ENCODE measurements at places on chromosomes 3 and 15. TPM values are rescaled to one million over a fixed set of nuclear protein-coding genes. Genes with fewer than 3 reads are reported as not detected.

GRCh38 chr3:53551324-53551723 lies 56.9 kb downstream of the CACNA1D start:
- no peak overlapping the region for H3K4me3 ChIP-seq
- no peaks in the 10 kb centered on the region for H3K36me3 ChIP-seq
- H3K27me3 ChIP-seq = no peaks in the 10 kb centered on the region
- DNase-seq = no peak
- H3K4me1 ChIP-seq = no peaks in the 10 kb centered on the region

The COL6A5 gene
- not detected for total RNA-seq

GRCh38 chr3:3560591-3561311 lies 238.5 kb upstream of the LRRN1 start:
- no peak for DNase-seq
- no peaks in the 10 kb centered on the region for H3K27me3 ChIP-seq
- no peak overlapping the region for H3K4me3 ChIP-seq
- H3K36me3 ChIP-seq = no peaks in the 10 kb centered on the region
- H3K4me1 ChIP-seq = no peaks in the 10 kb centered on the region

DNA sequence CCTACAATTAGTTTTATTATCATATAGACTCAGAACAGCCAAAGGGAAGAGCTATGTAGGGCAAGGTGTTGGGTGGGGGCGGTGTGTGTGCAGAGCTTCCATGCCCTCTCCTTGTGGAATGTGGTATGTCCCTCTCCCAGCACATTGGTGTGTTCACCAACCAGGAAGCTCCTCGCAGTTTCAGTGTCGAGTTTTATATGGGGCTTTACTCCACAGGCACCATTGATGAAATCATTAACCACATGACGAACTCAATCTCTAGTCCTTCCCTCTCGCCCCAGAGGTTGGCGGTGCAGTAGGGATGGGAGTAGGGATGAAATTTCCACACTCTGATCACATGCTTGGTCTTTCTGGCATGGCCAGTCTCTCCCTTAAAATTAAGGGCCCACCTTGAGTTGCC lies 13.6 kb upstream of the SRP14 start:
- H3K4me1 ChIP-seq = peaks cover 20% of the 10 kb centered on the region
- H3K27ac ChIP-seq = no peak overlapping the region
- no peak overlapping the region for H3K4me3 ChIP-seq
- peaks cover 14% of the 10 kb centered on the region for H3K36me3 ChIP-seq

DNA sequence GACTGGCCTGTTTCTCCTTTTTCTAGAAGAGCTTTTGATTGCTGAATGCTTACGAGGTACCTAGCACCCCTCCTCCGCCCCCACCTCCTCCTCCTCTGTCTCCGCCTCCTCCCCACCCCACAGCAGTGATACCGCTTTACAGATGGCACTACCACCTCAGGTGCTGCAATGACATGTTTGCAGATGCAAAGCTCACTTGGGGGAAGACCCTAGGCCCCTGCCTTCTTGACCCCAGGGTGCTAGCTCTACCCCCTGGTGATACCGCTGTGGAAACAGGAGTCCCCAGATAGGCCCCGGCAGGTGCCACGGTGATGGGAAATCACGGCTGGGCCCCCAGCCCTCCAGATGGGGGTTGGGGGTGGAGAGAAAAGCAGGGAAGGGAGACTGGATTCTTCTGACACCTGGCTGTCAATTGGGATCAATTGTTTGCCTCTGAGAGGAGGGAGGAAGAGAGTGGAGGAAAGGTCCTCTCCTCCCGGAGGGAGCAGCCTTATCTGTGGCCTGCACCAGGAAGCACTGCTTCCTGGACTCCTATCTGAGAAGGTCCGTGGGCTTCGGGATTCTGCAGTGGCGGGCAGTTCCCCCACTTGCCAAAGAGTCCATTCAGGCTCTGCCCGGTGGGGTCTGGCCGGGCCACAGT lies 37.6 kb downstream of the DNASE1L3 start:
- no peak for DNase-seq
- no peak overlapping the region for H3K4me3 ChIP-seq
- H3K27me3 ChIP-seq = no peaks in the 10 kb centered on the region

GRCh38 chr3:103218146-103218545 lies 783.3 kb downstream of the ZPLD1 start:
- H3K27me3 ChIP-seq = no peaks in the 10 kb centered on the region
- no peak overlapping the region for H3K27ac ChIP-seq
- no peak for DNase-seq
- H3K4me1 ChIP-seq = no peaks in the 10 kb centered on the region
- no peaks in the 10 kb centered on the region for H3K36me3 ChIP-seq
- H3K4me3 ChIP-seq = no peak overlapping the region

- no peak overlapping the region for H3K27ac ChIP-seq
- H3K36me3 ChIP-seq = no peaks in the 10 kb centered on the region
- peaks cover 58% of the 10 kb centered on the region for H3K27me3 ChIP-seq
- H3K4me1 ChIP-seq = no peaks in the 10 kb centered on the region
- no peak overlapping the region for H3K4me3 ChIP-seq
Observed at GRCh38 chr3:147369231-147369630, 37.1 kb downstream of the ZIC4 start.

The TMEM108 gene
- total RNA-seq = 12.1 TPM

- DNase-seq = no peak
- no peaks in the 10 kb centered on the region for H3K27me3 ChIP-seq
- no peak overlapping the region for H3K4me3 ChIP-seq
- H3K4me1 ChIP-seq = no peaks in the 10 kb centered on the region
Observed at GRCh38 chr3:176521531-176522175, 675.6 kb downstream of the TBL1XR1 start.
